ENCODE measurements at places on chromosomes 3 and 15. TPM values are rescaled to one million over a fixed set of nuclear protein-coding genes. Genes with fewer than 3 reads are reported as not detected.

The SCG3 gene
- 1.9 TPM for total RNA-seq

DNA sequence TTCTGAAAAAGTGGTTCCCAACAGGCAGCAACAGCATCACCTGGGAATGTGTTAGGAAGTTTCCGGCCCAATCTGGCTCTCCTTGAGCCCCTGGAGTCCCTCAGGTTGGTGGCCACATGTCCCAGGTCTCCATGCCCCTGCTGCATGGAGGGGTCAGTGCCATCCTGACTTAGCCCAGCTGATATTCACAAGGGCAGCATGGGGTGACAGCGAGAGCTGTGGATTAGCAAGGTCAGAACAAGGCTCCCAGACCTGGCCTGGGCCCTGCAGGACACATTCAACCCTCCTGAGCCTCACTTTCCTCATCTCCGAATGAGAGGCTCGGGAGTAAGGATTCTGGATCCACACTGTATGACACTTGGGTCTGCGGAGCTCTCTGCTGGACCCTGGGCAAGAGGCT lies 243.8 kb upstream of the TLE3 start:
- DNase-seq, result no peak

DNA sequence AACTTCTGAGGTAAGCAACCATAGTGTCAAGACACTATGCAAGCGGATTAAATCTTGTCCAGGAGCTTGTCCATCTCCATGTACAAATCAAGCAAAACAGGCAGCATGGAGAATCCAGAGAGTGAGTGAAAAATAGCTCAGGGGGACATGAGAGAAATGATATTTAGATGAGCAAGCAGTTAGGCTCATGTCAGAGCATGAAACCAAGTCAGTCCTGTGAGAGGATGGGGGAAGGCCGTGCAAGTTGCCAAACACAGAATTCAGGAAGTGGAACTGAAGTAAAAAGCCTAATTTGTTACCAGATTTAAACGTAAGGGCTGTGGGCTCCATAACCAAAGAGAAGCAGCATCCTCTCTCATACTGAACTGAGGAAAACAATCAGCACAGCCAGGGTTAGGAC lies 995.9 kb downstream of the MCTP2 start:
- no peak for DNase-seq

DNA sequence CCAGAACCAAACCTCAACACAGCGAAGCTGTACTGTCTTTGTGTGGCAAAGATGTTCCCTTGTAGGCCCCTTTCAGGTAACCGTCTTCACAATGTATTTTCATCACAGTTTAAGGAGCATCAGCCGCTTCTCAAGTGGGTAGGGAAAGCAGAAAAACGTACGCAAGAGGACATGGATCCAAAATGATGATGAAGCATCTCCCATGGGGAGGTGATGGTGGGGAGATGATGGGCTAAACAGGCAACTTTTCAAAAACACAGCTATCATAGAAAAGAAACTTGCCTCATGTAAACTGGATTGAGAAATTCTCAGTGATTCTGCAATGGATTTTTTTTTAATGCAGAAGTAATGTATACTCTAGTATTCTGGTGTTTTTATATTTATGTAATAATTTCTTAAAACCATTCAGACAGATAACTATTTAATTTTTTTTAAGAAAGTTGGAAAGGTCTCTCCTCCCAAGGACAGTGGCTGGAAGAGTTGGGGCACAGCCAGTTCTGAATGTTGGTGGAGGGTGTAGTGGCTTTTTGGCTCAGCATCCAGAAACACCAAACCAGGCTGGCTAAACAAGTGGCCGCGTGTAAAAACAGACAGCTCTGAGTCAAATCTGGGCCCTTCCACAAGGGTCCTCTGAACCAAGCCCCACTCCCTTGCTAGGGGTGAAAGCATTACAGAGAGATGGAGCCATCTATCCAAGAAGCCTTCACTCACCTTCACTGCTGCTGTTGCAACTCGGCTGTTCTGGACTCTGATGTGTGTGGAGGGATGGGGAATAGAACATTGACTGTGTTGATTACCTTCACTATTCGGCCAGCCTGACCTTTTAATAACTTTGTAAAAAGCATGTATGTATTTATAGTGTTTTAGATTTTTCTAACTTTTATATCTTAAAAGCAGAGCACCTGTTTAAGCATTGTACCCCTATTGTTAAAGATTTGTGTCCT lies 60.0 kb downstream of the AAGAB start:
- no peak for DNase-seq

GRCh38 chr15:101256757-101257156 lies 4.9 kb upstream of the CHSY1 start:
- DNase-seq, result no peak

DNA sequence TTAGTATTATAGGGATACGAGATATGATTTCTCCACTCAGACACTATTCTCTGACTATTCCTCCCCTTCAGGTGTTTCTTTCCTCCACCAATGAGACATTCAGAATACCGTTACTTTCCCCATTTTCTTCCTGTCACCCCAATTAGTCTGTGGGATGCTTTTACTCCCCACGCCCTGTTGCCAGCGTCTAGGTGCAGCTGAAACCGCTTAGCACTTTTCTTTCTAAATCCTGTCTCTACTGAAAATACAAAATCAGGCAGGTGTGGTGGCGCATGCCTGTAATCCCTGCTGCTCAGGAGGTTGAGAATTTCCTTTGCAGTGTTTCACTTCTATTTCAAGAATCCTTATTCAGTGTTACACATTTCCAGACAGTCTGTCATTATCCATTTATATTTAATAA lies 49.6 kb upstream of the DLG1 start:
- no peak for DNase-seq

DNA sequence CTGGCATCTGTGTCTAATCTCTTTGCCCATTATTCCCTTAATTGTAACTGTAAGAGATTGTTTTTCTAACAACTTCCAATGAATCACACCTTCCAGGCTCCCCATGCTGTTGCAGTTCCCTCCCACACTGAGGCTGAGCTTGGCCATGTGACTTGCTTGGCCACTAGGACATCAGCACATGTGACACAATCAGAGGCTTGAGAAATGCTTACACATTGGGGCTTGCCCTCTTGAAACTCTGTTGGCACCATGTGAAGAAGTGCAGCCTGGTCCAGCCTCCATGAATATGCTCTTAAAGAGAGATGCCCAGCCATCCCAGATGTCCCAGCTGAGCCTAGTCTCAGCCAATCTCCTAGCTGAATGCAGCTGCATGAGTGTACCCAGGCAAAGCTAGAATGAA lies 326.8 kb upstream of the SOX2 start:
- DNase-seq, result no peak

GRCh38 chr3:41710646-41711388 lies 251.1 kb downstream of the ULK4 start:
- DNase-seq, result no peak

All from urinary bladder (tissue), 4 donors.